Midbrain (tissue), 1 donor: ENCODE measurements at places on chromosomes 12 and 14.
A peak's percentile ranks its signal among the peaks of the same experiment; 100 is the strongest.

GRCh38 chr12:54750-55535 is 11.6 kb upstream of the IQSEC3 start:
- no peak for DNase-seq

DNA sequence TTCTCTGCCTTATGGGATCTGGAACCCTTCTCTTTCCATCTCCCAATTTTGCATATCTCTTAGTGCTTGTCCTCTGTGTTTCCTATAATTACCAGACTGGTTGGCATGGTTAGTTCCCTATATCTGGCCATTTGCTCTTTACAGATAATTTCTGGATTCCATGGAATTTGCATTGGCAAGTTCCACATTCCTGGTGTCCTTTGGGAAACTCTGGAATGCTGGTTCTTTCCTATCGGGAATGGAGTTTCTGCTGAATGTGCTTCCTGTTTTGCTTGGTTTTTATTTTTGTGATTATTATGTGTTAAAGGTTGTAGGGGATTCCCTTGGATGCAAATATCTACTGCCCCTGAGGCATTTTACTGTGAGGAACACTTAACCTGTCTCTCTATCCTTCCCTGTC is 193.0 kb upstream of the BTG1 start:
- DNase-seq, result no peak

DNA sequence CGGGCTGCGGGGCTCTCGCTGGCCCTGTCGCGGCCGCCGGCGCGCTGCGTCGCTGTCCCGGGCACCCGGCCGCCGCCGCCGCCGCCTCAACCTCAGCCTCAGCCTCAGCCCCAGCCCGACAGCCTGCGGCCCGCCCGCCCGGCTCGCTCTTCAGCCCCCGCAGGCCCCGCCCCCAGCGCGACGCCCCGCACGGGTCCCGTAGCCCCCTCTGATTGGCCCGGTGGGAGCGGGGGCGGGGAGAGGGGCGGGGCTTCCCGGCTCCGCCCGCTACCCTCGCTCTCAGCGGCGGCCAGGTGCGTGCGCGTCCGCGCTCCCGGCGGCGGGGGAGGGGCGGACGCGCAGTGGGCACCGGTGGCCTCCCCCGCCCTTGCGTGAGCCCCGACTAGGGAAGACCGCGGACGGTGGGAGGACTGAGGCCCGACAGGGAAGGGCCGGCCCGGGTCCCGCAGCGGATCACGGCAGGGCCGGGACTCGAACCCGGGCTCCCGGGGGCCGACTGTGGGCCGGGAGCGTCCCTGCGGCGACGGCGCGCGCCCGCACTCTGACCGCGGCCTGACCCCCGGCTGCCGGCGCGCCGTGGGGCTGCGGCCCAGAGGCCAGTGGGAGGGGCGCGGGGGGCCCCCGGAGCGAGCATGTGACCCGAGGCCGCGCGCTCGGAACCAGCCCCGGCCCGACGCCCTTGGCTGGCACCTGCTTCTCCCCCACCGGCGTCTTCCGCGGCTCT is at the start of gene PPP1R13B:
Gene PPP1R13B (minus strand): TSS at position 125 of the 724 bp plus-strand sequence. CDS start 268 bp downstream, outside the sequence.
- peak; percentile 92 for DNase-seq

- DNase-seq, result peak; percentile 22
These were observed 66.0 kb upstream of the CPSF6 start for GRCh38 chr12:69173368-69173767.

DNA sequence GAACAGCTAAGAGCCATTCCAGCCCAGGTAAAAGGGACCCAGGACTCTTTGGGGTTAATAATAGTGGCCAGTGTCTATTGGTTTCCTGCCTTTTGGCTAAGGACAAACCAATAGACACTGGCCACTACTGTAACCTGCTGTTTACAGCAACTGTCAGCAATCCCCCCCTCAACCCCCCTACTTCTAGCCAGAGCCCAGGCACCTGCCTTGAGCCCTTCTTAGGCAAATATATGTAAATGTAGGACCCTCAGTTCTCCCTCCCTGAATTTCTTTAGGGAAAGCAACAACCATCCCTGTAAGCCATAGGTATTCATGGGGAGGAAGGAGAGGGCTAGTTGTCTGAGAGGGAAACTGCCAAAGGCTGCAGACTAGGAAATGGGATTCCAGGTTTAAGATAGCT is 22.3 kb downstream of the HOXC4 start:
- DNase-seq, result no peak

GRCh38 chr12:79776111-79776510 is 85.3 kb upstream of the PAWR start:
- DNase-seq, result no peak

- DNase-seq, result no peak
These were observed 10.7 kb downstream of the DHRS2 start for GRCh38 chr14:23646648-23647549.

DNA sequence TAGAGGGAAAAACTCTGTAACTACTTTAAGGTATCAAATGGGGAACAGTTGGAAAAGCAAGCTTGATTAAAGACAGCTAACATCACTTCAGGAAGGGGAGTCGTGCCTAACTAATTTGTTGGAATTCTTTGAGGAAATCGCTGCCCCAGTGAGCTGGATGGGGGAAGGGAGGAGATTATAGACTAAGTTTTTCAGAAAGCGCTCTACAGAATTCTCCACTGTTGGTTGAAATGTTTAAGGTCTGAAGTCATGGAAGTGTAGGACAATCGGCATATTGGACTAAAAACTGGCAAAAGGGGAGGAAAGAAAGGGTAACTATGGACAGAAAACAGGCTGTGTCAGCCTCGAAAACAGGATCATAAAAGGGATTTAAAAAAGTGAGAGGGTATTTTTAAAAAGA is 229.9 kb upstream of the HMGA2 start:
- DNase-seq, result no peak

DNA sequence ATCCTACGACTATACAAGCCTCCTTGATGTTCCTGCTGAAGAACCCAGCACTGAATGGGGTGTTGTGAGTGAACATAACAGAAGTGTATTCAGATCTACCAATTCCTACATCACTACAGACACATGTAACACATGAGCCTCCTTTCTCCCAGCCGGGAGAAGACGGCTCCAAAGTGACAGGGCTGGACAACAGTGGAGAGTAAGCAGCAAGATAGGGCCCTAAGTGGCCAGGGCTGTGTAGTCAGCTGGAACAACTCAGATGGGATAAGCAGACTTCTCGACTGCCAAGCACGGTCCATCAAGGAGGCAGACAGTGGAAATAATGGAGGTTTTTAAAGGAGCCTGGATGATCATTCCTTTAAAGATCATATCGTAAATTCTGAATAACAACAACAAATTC is 73.5 kb downstream of the TTC7B start:
- DNase-seq, result no peak

- no peak for DNase-seq
These were observed 373.1 kb upstream of the DDHD1 start for GRCh38 chr14:53526200-53526599.

DNA sequence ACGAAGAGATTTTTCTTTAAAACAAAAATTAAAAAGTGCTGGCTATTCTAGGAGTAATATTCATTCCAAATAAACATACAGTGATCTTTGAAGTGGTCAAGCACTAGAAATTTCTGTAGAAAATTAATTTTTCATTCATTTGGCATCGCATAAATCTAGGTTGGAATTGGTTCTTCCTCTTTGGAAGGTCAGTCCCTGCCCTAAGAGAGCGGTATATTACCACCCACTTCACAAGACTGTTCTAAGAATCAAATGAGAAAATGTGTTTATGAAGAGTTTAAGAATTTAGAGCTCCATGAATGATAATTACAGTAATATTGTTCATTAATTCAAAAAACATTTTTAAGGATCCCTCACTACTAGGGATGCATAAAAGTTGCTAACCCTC is 444 bp upstream of the GEMIN2 start:
- no peak for DNase-seq

DNA sequence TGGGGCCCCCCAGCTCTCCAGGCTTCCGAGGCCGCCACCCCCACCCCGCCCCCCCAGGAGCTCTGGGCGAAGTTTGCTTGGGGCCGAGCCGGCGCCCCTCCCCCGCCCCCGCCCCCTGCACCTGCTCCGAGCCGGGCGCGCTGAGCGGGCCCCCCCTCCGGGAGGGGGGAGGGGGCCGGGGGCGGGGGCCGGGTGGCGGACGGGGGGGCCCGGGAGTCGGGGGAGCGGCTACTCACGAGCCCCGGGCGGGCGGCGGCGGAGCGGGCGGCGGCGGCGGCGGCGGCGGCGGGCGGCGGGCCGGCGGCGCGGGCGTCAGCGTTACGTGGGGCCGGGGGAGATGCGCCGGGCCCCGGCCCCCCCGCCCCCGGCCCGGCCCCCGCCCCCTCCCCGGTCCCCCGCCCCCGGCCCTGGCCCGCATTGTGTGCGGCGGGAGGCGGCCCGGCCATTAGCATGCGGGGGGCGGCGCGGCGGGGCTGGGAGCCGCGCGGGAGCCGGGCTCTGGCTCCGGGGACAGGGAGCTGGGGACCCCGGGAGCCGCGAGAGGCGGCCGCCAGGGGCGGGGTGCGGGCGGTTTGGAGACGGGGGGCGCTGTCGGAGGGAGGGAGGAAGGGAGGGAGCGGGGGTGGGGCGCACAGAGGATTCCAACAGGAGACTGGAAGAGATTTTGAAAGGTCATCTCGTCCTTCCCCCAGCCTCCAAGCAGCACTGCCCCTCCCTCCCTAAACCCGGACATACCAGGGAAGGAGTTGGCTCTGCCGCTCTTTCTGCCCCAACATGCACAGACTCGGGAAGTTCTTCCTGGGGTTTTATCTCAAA is at the start of gene ZNF219:
Gene ZNF219 (minus strand): TSS at position 580 of the 816 bp plus-strand sequence. CDS start 5,064 bp downstream, outside the sequence.
- DNase-seq, result peak; percentile 40

- no peak for DNase-seq
These were observed 248.1 kb downstream of the DPY19L2 start for GRCh38 chr12:63420206-63420644.

DNA sequence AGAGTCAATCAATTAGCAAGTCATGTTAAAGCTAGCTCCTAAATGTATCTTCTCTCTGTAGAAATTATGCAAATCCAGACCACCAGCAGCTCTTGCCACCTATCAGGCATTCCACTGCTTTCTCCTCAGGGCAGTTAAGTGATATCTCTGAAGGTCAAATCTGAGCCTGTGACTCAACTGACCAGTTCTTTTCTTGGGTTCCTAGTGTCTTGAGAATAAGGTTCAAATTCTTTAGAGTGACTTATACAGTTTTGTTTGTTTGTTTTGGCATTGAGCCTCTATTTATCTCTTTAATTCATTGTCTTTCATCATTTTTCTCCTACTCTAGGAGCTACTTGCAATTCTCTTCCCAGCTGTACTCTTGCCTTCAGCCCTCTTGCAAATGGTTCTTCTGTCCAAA is 2.5 kb upstream of the LRIG3 start:
- DNase-seq, result no peak

GRCh38 chr12:117680312-117680711 is 288.5 kb downstream of the KSR2 start:
- DNase-seq, result no peak

DNA sequence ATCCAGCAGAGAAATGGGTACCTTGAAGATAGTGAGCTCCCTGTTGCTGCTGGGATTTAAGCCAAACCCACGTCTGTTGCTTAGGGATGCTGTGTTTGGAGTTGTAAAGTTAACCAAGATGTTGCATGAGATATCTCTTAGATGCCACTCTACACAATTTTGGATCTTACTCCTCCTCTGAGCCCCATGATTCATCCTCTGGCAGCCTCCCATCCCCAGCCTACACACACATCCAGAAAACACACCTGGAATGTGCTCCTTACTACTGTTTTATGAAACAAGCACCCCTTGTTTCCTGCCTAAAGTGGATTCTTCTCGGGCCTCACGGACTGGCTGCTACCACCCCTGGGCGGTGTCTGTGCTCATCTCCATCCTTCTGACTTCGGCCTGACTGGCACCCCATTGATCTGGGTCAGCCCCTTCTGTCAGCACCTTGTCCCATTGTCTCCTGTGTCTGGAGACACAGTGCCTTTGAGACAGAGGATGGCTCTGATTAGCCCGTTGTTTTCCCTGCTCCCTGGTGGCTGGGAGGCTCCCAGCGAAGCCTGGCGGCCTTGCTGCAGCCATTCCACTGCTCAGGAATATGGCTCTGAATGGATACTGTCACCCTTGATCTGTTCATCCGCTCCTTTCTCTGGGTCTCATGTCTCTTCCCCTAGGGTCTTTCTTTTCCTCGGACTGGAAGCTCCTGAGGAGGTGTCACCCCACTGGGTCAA is 24.3 kb downstream of the TSPAN9 start:
- no peak for DNase-seq

GRCh38 chr12:116745554-116745953 is 7.4 kb downstream of the RNFT2 start:
- no peak for DNase-seq

- DNase-seq, result no peak
These were observed 153.7 kb downstream of the PRKD1 start for GRCh38 chr14:29773990-29774389.

DNA sequence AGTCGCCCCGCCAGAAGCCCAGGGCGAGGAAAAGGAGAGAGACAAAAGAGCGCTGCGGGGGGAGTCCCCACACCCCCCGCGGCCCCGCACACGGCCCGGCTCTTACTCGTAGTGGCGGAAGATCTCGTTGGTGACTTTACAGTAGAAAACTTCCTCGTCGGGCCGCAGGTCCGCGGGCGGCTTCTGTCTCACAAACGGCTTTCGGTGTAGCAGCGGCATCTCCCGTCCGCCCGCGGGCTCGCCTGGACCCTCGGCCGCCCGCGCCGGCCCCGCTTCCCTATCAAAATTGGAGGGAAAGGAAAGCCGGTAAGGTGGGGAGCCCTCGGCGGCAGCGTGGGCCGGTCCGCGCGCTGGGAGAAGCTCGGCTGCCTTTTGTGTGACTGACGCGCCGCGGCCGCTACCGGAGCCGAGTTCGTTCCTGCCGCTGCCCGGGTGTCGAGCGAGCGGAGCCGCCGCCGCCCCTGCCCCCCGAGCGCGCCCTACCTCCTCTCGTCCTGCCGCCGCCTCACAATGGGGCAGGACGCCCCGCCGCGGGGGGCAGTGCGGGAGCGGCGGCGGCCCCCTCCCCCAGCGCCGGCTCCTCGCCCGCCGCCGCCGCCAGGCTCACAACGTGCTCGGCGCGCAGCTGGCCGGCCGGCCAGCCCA is 652 bp downstream of the BAZ1A start:
- peak; percentile 68 for DNase-seq

DNA sequence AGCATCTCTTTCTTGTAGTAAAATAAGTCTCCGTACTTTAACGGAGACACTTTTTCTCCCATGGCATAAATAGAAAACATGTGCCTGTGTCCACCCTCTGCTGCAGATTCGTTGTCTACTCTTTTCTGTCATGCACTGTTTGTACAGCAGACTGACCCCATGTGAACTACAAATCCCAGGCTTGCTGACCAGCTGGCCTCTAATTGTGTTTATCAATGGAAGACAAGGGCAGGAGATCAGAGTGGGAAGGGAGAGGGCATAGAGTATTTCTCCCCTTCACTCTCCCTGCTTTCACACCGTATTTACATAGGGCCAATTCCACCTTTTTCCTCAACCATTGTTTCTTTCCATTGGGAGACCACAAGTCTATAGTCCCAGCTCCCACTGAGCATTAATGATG is 31.0 kb upstream of the TMTC2 start:
- no peak for DNase-seq

DNA sequence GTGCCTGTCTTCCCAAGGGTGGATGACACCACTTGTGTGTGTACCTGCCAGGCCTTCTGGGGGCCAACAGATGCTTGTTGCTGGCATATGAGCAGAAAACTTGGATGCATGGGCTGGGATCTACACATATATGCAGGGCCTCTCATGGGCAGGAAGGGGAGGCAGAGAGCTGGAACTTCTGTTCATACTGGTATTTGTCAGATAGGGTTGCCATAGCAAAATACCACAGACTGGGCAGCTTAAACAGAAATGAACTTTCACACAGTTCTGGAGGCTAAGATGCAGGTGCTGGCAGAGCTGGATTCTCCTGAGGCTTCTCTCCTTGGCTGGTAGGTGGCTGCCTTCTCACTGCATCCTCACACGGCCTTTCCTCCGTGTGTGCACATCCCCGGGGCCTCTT is 121.8 kb downstream of the SUDS3 start:
- no peak for DNase-seq
